ENCODE measurements at places on chromosomes 3 and 15.

GRCh38 chr3:28906561-28907310 is 374.1 kb upstream of the RBMS3 start:
- no peak for DNase-seq

DNA sequence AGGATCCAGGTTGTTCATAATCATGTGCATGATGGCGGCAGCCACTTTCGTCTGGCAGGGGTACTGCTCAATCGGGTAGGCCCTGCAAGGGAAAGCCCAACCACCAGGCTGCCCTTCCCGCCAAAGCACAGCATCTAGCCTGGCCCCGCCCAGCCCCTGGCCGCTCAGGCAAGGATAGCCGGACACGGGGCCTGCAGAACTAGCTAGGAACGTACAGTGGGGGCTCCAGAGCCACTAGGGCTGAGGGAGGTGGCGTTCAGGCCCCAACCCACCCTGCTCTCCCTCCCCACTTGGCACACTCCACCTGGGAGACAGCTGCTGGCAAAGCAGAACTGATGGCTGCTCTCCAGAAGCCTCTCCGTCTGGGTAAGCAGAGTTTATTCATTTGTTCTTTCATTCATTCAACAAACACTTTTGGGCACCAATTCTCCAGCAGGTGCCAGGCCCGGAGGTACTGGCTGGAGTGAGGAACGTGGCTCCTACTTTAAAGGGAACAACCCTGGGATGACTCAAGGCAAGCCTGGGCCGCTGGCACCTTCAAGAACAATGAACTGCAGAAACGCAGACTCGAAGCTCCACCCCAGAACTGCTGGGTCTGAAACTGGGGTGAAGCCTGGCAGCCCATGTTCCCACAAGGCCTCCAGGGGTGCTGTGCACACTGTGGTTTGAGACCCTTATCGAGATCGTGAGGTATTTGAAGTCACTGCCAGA is 7.8 kb downstream of the UROC1 start:
- no peak for DNase-seq

DNA sequence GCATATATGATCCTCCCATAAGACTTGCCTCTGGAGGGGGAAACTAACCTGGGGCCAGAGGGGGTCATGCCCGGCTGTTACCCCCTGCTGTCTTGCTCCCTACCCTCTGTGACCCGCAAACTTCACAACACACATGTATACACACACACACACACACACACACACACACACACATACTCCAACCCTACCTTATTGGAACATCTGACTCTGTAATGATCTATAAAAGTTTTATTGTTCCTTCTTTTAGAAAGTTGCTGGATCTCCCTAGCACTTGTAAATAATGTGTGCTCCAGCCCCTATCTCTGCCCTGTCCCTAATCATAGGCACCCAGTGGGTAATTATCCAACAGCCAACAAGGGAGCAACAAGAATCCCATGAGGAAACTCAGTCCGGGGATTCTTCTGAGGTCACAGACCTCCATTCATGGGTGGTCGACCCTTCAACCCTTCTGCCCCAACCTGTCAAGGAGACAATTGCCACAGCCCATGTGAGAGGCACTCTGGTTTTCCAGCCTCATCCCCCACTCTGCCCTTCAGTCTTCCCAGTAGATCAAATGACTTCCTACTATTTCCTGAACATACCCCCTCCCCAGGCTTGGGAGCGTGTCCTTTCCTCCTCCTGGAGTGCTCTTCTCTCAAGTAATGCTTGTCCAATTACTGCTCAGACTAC is 14.0 kb upstream of the TPM1 start:
- no peak for DNase-seq

GRCh38 chr3:24136624-24137310 is 191.7 kb downstream of the NR1D2 start:
- DNase-seq = no peak

DNA sequence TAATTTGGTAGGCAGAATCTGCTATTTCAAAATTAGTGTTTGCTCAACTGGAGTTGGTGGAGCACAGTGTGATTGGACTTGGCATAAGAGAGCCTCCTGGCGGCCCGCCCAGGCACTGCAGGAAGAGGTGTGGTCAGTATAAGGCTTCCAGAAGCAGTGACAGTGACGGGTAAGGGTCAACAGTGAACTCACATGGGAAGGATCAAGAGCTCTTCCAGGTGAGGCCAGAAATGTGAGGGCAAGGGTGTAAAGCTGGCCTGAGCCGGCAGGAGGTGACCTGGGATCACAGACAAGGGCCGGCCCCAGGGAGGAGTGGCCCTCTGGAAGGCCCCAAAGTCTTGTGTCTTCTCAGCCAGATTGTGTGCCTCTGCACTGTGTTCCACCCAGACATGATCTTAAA is 93.2 kb upstream of the RNF7 start:
- peak; percentile 79 for DNase-seq

- DNase-seq = peak; percentile 27
These were observed 307.0 kb downstream of the ARPP21 start for GRCh38 chr3:35946121-35946853.

DNA sequence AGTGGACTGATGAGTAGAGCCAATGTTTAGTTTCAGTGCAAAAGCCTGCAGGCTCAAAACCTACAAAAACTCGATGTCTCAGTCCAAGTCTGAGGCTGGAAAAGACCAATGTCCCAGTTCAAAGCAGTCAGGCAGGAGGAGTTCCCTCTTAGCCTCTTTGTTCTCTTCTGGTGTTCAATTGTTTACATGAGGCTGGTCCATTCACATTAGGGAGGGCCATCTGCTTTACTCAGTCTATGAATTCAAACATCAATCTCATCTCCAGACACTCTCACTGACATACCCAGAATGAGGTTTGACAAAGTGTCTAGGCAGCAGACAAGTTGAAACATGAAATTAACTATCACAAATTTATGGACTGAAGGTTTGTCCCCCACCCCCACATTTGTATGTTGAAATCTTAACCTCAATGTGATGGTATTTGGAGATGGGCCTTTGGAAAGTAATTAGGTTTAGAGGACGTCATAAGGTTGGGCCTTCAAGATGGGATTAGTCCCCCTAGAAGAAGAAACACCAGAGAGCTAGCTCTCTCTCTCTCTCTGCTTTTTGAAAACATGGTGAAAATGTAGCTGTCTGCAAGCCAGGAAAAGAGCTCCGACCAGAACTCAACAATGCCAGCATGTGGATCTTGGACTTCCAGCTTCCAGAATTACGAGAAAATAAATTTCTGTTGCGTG is 438.5 kb upstream of the RGMA start:
- no peak for DNase-seq

- no peak for DNase-seq
These were observed 30.7 kb downstream of the NUP210 start for GRCh38 chr3:13389378-13389777.

DNA sequence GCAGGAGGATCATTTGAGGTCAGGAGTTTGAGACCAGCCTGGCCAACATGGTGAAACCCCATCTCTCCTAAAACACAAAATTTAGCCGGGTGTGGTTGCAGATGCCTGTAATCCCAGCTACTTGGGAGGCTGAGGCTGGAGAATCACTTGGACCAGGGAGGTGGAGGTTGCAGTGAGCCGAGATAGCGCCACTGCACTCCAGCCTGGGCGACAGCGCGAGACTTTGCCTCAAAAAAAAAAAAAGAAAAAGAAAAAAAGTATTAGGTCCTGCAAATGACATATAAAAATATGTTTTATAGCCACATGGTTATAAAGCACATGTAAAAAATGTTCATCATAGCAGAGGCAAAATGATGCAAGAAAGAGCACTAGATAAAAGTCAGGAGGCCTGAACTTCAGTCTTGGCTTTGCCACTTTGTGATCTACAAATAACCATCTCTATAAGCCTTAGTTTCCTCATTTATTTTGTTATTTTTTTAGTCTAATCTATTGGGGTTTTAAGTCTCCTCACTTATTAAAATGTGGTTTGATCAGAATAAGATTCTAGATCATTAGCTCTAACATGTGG is 4.9 kb downstream of the SLC12A6 start:
- no peak for DNase-seq

DNA sequence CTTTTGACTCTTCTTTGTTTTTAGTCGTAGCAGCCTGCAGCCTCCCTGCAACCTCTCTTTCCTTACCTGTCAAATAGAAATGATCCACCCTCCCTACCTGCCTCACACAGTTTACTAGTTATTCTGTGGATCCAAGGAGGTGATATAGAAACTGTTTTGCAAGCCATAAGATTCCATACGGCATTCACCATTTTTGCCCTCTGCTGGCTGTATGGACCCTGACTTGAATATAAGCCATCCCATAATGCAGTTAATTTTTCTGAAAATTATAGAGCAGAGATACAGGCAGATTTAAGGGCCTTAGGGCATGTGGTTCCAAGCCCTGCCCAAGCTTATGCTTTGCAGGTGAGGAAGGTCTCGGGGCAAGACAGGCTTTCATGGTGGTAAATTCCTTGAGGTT is 63.8 kb downstream of the CPN2 start:
- DNase-seq = no peak

- DNase-seq = no peak
These were observed 20.1 kb upstream of the C3orf49 start for GRCh38 chr3:63798949-63799348.

DNA sequence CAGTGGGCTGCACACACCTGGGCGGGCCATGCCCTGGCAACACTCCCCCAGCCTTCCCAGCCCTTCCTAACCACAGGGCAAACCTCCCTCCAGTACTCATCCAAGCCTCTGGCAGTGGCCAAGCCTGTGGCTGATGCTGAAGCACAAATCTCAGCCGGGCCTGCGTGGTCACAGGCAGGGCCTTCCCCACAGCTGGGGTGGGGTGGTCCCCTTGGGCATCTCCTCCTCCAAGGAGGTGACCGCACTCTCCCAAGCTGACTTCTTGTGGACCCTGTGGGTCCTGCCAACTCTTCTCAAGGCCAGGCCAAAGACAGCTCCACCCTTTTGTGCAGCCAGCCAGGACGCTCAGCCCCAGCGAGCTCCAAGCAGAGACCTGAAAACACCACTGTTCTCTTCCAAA is 21.4 kb downstream of the GRAMD2A start:
- DNase-seq = no peak

GRCh38 chr15:65059931-65060596 is 7.7 kb downstream of the RASL12 start:
- DNase-seq = no peak

DNA sequence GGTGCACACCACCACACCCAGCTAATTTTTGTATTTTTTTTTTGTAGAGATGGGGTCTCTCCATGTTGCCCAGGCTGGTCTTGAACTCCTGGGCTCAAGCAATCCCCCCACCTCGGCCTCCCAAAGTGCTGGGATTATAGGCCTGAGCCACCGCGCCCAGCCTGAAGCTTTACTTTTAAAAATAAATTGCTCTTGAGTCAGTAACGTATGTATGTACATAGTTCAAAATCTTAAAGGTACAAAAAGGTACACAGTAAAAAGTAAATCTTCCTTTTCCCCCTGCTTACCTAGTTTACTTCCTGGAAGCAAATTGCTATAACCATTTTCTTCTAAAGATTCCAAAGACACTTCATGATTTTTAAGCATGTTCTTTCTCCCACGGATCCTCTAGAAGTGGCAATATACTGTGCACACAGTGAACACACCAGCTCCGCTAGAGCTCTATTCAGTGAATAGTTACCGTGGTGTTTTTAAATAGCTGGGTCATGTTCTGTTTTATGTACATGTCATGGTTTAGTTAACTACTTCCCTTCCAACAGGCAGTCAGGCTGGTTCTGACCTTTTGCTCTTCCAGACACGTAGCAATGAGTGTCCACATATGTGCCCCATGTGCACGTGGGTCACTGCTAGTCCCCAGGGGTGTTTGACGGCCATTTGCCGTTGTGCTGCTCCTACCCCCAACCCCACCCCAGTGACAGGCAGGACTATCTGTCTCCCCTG is 82.1 kb downstream of the EEFSEC start:
- no peak for DNase-seq

GRCh38 chr3:181327349-181327748 is 337.8 kb upstream of the DNAJC19 start:
- DNase-seq = no peak

- DNase-seq = no peak
These were observed 110.8 kb downstream of the TIGIT start for GRCh38 chr3:114404590-114404989.

DNA sequence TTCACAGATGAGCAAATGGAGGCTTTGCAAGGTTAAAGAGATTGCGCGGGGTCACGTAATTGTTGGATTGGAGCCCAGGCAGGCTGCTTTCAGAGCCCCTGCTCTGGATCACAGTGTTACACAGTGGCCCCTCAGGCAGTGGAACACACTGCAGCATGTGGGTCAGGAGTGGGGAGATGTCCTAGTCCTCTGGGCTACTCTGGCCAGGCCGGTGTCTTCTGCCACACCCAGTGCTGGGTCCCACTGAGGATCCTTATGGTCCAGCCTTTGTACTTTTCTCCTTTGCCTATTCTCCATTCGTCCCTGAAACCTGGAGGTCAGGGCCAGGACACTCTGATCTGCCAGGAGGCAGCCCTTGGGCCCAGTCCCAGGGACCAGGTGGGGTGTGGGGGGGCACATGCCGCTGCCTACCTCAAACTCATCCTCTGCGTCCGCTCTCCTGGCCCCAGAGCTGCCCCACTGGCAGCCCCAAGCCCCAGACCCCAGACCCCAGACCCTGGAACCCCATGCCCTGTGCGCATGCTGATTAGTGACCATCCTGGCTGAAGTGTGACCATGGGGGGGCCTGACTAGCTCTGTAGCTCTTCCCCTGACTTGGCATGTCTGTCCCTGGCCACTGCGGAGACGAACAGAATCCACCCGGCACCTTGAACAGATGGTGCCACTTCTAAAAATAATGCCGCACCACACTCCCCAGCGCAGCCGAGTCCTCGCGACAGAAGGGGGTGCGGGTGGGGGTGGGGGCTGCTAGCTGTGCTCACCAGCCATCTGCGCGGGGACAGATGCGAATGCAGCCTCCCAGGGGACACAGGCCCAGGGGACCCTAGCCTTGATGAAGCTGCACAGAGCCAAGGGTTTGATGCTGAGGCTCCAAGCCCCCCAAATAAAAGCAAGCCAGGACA is 41.6 kb downstream of the ATP2B2 start:
- DNase-seq = no peak

- DNase-seq = no peak
These were observed 1088.7 kb downstream of the NSUN3 start for GRCh38 chr3:95151590-95151989.

DNA sequence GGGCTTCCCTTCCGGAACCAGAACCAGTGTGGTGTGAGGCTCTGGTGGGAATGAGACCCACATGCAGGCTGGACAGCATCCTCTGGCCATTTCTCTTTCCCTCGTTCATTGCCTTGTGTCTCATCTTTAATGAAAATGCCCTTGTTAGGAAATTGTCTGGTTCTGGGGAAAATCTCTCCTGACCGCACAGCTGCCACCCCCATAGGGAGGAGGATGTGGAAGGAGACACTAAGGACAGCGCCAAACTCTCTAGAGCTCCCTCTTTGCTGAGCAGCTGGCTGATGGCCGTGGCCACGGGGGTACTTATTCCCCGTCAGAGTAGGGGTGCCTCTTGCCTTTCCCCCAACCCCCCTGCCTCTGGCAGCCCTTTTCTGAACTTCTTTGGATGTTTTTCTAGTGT is 297.6 kb upstream of the C2CD4B start:
- DNase-seq = peak; percentile 70

- peak; percentile 60 for DNase-seq
These were observed 493.4 kb upstream of the TGFBR2 start for GRCh38 chr3:30112902-30113484.
